ENCODE measurements at places on chromosomes 2 and 18.

DNA sequence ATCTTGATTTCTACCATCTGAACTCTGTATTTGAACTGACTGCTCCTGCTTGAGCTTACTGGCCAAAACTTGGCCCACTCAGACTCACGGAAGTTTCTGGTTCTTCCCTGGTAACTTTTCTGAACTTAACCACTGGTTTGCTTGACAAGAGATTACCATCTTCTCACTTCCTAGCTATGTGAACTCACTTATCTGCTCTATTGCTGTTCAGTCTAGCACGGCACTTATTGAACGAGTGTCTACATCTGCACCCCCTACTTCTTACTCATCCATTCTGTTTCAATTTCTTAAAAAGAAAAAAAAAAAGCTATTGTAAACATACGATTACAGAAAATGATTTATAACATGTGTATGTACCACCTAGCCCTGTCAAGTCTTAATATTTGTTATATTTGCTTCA lies 9.0 kb downstream of the CKAP2L start:
- DNase-seq = no peak

GRCh38 chr18:3760741-3761140 lies 310.8 kb downstream of the TGIF1 start:
- DNase-seq = no peak

GRCh38 chr2:236939721-236940231 lies 145.9 kb upstream of the COPS8 start:
- no peak for DNase-seq

DNA sequence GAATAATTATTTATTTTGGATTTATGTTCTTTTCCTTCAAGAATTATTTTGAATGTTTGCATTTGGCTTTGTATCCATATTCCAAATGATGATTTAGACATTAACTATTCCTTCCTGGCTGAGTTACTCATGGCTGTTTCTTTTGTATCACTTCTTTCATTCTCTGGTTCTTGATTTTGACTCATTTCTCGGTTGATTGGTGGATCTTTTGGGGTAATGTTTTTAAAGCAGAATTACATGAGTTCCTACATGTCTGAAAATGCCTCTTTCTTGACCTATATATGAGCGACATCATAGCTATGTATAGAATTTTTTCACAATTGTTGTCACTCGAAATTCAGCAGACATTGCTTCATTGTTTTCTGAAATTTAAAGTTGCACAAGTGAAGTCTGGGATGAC lies 39.5 kb downstream of the CYP26B1 start:
- no peak for DNase-seq

GRCh38 chr18:5608846-5609245 lies 65.0 kb upstream of the EPB41L3 start:
- DNase-seq = no peak

DNA sequence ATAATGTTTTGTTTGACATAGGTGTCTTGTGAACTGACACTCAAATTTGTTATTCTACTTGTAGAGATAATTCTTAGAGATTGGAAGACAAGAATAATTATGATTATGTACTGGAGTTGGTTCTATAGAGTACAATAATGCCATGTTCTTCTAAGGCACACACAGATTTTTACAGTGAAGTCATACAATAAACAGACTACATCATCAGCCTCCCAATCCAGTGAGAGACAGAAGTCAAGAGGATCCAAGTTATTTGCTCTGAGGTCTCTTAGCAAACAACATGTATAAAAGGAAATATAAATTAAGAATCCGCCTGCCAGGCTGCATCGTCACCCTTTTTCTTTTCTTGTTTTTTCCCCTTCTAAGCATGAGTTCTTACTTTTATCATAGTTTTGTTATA lies 613.5 kb upstream of the SETBP1 start:
- no peak for DNase-seq

- DNase-seq = no peak
These were observed 826.8 kb downstream of the TRIB2 start for GRCh38 chr2:13543550-13543949.

GRCh38 chr2:219284501-219285372 lies 5.6 kb downstream of the DNAJB2 start:
- DNase-seq = no peak

GRCh38 chr18:41993151-41993550 lies 38.1 kb downstream of the PIK3C3 start:
- no peak for DNase-seq

GRCh38 chr18:44954257-44954656 lies 273.6 kb downstream of the SETBP1 start:
- no peak for DNase-seq

GRCh38 chr2:55948176-55948923 lies 24.8 kb upstream of the EFEMP1 start:
- no peak for DNase-seq

- DNase-seq = no peak
These were observed 2.5 kb downstream of the SNED1 start for GRCh38 chr2:241000831-241001321.
